Stimulated activated naive CD8-positive, alpha-beta T cell treated with anti-CD3 and anti-CD28 coated beads, Interleukin-15, amount 100 ng/mL, for 72 hours (primary cell): ENCODE measurements at places on chromosomes 6 and 20.

DNA sequence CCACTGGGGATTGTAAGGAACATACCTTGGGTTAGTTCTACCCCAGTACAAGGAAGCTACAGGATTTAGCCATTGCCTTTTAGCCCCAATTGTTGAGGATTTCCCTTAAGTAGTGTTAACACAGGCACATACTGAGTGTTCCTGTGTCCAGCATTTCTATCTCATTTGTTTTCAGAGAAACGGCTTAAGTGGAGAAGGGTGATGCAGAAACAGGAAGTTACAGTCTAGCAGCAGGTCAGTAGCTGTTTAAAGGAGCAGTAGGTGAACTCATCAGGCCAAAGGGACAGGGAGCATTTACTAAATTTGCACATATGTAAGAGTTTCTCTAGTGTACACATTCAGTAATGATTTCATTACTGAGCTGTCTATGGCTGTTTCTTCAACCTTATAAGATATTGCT is 644.2 kb upstream of the GJE1 start:
- no peak for DNase-seq

GRCh38 chr20:45968801-45969711 is 2.9 kb downstream of the ZNF335 start:
- DNase-seq = no peak

GRCh38 chr20:11030351-11030750 is 356.6 kb upstream of the JAG1 start:
- DNase-seq = no peak

- no peak for DNase-seq
Observed at GRCh38 chr6:56715741-56716140, 73.1 kb upstream of the DST start.

DNA sequence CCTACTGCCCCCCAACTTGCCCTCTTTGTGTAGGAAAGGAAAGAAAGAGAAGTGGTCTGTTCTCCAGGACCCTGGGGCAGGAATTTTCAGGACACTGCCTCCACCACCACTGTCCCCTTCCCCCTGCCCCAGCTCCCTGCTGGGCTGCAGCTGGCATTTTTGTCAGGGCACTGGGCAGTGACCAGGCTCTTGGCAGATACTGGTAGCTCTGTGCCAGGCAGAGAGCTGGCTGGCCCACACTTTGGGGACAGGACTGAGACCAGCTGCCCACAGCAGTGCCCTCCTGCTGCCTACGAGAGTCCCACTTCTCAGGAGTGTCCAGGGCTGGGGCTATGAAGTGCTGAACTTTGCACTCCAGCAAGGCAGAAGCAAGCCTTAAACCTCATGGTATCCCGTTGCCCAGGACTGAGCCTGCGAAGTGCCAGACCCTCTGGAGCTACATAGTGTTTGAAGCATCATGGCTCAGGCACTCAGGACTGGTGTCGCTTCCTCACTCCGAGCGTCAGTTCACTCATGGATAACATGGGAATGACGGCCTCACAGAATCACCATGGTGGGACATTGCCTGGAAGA is 19.3 kb downstream of the SLC13A3 start:
- DNase-seq = no peak

- DNase-seq = no peak
Observed at GRCh38 chr6:7726416-7727085, 652 bp downstream of the BMP6 start.

GRCh38 chr20:59774204-59774641 is 159.2 kb downstream of the SYCP2 start:
- no peak for DNase-seq

- DNase-seq = no peak
Observed at GRCh38 chr20:21358737-21359136, 38.6 kb downstream of the NKX2-4 start.

- DNase-seq = no peak
Observed at GRCh38 chr20:9705722-9706476, 133.0 kb downstream of the PAK5 start.

GRCh38 chr20:20259533-20259932 is 108.4 kb upstream of the INSM1 start:
- no peak for DNase-seq

DNA sequence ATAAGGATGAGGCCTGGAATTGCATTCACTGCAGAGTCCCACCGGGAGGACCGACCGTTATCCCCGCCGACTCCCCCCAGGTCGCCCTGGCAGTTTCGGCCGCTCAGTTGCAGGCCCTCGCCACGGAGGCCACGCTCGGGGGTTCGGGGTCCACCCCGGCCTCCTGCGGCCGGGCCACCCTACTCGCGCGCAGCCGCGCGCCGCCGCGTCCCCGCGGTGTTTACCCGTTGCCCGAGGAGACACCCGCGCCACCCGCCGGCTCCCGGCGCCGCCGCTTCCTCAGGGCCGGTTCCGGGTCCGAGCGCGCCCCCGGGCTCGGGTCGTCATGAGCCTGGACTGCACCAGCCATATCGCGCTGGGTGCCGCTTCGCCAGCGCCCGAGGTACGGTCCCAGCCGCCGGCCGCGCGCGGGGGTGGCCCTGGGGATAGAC is at the start of gene CCDC170:
Gene CCDC170, plus strand, starts transcription at position 214 of the 431 bp plus-strand sequence. Its CDS starts 112 bp downstream, at position 326.
- DNase-seq = peak; percentile 15

- peak; percentile 50 for DNase-seq
Observed at GRCh38 chr6:125918681-125919566, 37.6 kb upstream of the HINT3 start.

DNA sequence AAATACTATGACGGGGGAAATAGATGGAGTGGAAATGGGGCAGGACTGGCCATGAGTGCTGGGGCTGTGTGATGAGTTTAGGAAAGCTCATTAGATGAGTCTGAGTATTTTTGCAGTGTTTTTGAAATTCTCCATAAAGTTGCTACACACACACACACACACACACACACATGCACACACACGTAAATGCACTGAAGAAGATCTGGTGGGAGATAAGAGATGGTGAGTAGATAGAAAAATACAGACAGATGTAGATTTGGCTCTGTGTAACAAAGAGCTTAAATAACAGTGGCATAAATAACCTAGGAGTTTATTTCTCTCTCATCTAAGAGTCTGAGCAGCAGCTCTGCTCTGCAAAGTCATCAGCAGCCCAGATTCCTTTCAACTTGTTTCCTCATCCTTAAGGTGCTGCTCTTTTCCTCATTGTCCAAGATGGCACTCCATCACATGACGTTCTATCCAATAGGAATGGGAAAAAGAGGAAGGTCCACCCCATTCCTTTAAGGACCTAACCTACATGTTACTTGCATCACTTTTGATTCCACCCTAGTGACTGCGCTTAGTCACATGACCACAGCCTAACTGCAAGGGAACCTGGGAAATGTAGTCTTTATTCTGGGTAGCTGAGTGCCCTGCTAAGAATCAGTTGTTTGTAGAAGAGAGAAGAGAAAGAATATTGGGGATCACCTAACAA is 76.4 kb downstream of the EYA2 start:
- no peak for DNase-seq

DNA sequence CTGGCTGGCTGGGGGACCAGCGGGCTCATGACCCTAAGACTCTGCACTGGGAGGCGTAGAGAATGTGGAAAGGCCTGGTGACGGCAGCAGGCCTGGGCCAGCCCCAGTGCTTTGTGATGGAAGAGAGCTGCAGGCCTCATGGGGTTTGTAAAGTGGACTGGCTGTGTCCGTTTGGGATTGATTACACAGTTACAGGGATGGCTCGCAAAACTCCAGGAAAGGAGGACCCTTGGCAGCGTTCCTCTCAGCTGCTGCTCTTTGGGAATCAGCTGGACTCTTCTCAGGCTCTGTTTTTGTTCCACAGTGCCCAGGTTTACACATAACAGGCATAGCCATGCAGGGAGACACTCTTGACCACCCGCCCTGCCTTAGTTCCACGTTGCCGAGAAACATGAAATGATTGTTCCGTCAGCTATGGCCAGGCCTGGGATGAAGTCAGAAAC is 89.0 kb downstream of the SLX4IP start:
- DNase-seq = no peak

DNA sequence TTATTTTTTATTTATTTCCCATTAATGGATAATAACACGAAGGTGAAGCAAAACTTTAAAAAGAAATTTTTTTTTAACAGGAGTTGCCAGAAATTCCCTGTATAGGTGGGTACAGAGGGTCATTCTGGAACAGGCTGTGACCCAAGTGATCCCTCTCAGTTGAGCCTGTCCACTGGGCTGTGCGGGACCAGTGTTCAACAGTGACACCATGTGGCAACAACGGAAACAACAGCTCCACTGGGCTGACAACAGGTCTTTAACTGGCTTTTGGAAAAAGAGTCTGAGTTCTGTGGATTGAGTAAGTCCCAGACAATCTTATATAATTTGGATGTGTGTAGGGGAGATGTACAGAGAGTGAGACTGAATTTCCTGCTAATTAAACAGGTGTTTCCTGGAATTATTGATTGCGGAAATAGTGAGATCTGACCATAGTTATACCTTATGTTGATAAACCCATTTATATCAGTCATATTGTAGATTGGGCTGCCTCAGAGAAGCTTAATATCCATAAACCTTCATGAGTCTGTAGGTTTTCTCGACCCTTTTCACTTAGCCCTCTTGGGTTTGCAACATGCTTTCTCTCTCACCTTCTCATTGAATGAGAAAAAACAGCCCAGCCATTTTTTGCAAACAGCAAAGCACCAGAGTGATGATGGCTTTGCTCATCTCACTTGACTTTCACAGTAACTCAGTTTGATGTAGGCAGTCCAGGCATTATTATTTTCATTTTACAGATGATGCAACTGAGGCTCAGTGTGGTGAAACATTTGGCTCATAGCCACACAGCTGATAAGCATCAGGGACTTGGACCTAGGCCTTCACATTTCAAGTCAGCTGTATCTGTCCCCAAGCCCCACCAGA is 17.5 kb downstream of the KIAA1755 start:
- no peak for DNase-seq

DNA sequence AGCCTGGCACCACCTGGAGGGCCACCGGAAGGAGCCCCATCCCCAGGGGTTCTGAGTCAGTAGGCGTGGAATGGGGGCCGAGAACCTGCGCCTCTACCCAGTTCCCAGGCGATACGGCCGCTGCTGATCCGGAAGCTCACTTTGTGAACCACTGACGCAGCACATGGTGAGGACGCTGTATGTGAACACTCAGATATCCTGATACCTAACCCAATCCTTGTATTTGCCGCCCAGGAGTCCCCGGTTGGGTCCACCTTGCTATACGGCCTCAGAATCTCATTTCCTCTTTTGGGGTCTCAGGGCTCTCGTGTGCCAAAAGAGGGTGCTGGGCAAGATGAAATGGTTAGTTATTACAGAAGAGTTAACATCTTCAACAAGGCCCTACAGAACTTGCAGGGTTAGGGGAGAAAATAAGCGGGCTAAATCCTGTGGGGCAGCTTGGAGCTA is 604 bp upstream of the RAB5IF start:
- no peak for DNase-seq

DNA sequence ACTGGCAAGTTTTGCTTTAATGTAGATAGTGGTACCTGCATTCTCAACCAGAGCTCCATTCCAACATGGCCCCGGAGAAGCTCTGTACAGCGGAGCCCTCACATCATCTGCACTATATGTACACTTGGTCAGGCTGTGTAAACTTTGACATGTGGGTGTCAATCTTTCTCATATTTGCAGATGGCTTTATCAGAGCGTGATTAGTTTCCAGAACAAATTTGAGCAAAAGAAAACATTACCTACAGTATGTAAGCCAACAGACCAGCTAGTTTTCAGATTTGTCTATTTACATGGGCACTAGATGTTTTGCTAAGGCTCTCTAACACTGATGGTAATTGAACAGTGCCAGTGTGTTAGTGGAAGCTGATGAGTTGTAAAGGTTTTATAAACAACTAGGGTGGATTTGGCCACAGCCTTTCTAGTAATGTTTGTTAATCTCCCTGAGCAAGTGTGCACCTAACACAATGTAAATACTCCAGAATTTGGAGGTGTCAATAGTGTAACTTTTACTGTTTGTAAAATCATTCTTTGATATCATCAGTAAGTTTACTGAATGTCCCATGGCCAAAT is 131.8 kb downstream of the FOXA2 start:
- no peak for DNase-seq

GRCh38 chr20:35306931-35307517 is 14.8 kb upstream of the FAM83C start:
- DNase-seq = no peak

GRCh38 chr6:167506443-167507301 is 181.8 kb downstream of the TTLL2 start:
- DNase-seq = no peak

GRCh38 chr20:17678295-17678694 is 3.7 kb downstream of the RRBP1 start:
- no peak for DNase-seq

DNA sequence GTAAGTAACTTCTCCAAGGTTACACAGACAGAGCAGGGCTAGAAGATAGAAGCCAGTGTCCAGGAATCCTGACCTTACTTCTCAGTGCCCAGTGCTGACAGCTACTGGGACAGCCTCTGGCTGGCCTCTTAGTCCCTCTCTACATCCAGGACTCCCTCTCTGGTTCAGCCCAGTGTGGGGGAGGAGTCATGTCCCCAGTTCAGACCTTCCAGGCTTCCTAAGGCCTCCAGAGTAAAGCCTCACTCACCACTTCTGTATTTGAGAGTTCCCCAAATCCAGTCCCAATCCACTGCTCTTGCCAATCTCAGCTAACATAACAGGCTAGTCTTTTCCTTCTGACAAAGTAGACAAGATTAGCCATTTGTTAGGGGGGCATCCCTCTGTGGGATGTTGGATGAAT is 36.9 kb upstream of the EPB41L1 start:
- no peak for DNase-seq

- DNase-seq = no peak
Observed at GRCh38 chr20:34557936-34558319, 590 bp upstream of the MAP1LC3A start.

DNA sequence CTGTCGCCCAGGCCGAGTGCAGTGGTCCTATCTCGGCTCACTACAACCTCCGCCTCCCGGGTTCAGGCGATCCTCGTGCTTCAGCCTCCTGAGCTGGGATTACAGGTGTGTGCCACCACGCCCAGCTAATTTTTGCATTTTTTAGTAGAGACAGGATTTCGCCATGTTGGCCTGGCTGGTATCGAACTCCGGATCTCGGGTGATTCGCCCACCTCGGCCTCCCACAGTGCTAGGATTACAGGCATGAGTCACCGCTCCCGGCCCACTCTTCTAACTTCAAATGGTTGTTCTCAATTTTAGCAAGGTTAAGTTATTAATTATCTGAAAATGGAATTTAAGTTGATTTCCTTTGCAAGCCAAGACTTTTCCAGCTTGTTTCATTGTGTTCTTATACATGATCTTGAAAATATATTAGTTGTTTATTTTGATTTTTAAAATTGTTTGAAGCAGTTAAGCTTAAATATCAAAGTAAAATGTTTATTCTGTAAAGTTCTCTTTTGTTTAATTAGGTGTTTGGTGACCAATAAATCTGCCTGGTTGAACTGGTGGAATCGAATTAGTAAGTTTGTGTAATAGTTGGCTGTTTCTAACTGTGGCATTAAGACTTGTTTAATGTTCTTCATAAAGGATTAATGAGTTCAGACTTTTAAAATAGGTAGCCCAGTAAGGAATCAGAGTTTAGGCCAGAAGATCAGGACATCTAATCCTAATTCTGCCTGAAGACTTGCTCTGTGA is 2.3 kb downstream of the PM20D2 start:
- DNase-seq = no peak

GRCh38 chr6:1229301-1229700 is 82.6 kb upstream of the FOXQ1 start:
- DNase-seq = no peak
